ENCODE measurements at places on chromosomes 5 and 9. TPM values are rescaled to one million over a fixed set of nuclear protein-coding genes. Genes with fewer than 3 reads are reported as not detected.

The ECPAS gene
- total RNA-seq, result 69.0 TPM

The STOML2 gene
- total RNA-seq, result 161 TPM

The SHLD3 gene
- total RNA-seq, result 1.4 TPM

The MRPL36 gene
- total RNA-seq, result 91.9 TPM

The ZDHHC11B gene
- total RNA-seq, result 0.40 TPM

The COL23A1 gene
- total RNA-seq, result not detected

The RAPGEF6 gene
- total RNA-seq, result 9.8 TPM

The FXN gene
- 11.0 TPM for total RNA-seq

The TAF11L5 gene
- not detected for total RNA-seq

The TAF11L10 gene
- not detected for total RNA-seq

The C5orf58 gene
- total RNA-seq, result not detected

The ABLIM3 gene
- 43.6 TPM for total RNA-seq

The TGFBI gene
- 4.5 TPM for total RNA-seq

The SMIM15 gene
- 61.7 TPM for total RNA-seq

The PCDHGB5 gene
- total RNA-seq, result 10.3 TPM

The TAL2 gene
- total RNA-seq, result not detected

The ISL1 gene
- total RNA-seq, result 1.4 TPM

The CDC20B gene
- not detected for total RNA-seq

The PTGDS gene
- not detected for total RNA-seq

The TMC1 gene
- not detected for total RNA-seq

The ADGRD2 gene
- not detected for total RNA-seq

The MLLT3 gene
- 6.4 TPM for total RNA-seq

The TMEM8B gene
- total RNA-seq, result 2.4 TPM

The OLFML2A gene
- total RNA-seq, result 3.4 TPM

The SURF6 gene
- 28.0 TPM for total RNA-seq

The PCDHB12 gene
- total RNA-seq, result 0.15 TPM

The PKD2L2 gene
- total RNA-seq, result not detected

The IL9 gene
- not detected for total RNA-seq

The TXNDC8 gene
- total RNA-seq, result not detected

The PRLR gene
- 0.40 TPM for total RNA-seq

The FGF18 gene
- total RNA-seq, result not detected

The GFI1B gene
- total RNA-seq, result not detected

The ENHO gene
- total RNA-seq, result 2.0 TPM

The PRRX2 gene
- 1.3 TPM for total RNA-seq

The NACC2 gene
- 16.5 TPM for total RNA-seq

The MYORG gene
- total RNA-seq, result 4.7 TPM

All from PC-3 (cell line).